Stimulated activated CD4-positive, alpha-beta T cell treated with anti-CD3 and anti-CD28 coated beads, Interleukin-1b, Interleukin-23, amount 100 ng/mL, for 1 hour (primary cell): ENCODE measurements at places on chromosomes 1 and 21.

DNA sequence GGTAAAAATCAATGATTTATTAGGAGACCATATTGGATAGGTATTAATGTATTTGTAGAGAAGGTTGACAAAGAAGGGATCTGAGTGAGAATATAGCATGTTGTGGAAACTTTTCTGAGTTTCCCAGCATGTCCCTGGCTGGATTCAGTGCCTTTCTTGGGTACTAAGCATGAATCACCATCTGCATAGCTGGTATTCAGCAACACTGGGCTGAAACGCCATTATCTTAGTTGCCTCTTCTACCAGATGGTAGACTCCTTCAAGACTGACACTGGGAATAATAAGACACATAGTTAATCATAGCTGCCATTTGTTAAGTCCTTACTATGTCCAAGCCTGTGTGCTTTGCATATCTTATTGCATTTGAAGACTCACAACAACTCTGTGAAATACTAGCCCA is 45.5 kb downstream of the ATP5PF start:
- no peak for DNase-seq

GRCh38 chr1:19528438-19528837 is 43.1 kb upstream of the CAPZB start:
- no peak for DNase-seq

GRCh38 chr1:165173409-165173808 is 183.1 kb downstream of the LMX1A start:
- no peak for DNase-seq

GRCh38 chr1:225460737-225461532 is 33.1 kb upstream of the LBR start:
- no peak for DNase-seq

DNA sequence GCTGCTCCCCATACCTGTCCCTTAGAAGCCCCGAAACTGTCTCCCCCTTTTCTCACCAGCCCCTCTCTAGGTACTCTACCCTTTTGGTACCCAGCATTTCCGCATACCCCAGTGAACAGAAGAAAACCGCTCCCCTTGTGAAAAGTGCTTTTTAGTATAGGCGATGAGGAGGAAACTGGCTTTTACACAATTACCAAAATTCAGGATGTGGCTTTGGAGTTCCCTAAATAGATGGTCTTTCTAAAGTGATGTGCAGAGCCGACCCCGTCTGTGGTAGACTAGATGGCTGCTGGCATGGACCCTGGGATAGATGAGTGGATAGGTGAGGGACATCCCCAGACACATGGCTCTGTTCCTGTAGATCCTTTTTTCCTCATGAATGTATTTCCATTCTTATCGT is 2.6 kb upstream of the PER3 start:
- no peak for DNase-seq

GRCh38 chr1:156602557-156602993 is 1.3 kb upstream of the GPATCH4 start:
- DNase-seq: no peak

DNA sequence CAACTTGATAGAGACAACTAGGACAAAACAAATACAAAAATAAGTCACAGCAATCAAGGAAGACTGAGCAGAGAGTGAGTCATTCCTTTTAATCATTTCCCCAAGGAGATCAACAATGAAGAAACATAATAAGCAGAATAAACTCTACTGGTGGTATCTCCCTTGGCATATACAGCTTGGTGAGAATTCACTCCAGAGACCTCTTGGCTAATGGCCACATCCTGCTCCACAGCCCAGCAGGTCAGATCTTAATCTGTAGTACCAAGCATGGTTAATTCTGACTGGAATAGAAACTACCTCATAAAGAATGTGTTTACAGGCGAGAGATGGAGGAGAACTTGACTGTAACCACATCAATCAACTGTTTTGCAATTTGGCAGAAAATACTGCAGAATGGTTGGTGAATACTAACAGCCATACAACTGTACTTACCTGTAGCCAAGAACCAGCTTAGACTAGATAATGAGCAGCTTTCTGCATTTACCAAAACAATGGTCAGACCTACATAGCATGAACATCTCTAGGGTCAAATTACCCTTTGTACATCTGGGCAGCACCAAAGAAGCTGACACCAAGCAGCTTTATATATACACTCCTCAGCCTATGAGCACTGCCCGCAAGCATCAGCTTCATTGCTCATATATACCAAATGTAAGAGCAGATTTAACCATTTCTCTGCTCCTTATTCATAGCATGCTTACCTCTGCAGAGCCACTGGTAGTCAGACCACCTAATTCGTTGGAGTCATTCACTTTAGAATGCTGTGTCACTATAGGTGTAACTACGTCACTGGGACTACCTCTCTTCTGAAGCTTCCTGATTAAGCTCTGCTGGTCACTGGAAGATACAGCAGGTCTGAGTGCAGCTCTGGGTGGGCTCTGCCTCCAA is 51.0 kb downstream of the KIAA0319L start:
- peak; percentile 9 for DNase-seq

DNA sequence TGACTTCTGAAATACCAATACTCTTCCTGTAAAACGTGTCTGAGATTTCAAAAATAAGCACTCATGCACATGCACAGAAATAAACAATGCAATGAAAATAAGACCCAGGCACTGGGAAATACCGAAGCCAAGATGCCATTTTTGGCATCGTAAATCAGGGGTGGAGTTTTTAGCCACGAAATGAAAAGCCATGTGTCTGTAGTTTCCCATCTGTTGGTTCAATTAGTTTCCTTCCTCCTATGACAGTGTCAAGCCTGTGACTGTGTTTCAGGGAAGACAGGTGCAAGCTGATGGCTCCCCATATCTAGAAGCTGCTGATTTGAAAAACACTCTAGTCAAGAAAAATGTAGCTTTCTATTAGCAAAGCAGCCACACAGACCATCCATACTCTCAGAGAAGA is 480.4 kb upstream of the CAMK1G start:
- DNase-seq: no peak

- peak; percentile 24 for DNase-seq
Measured at GRCh38 chr1:83999316-83999819, 436 bp upstream of the TTLL7 start.

GRCh38 chr1:226827458-226827857 is 43.0 kb upstream of the PSEN2 start:
- DNase-seq: no peak

GRCh38 chr1:224116131-224116530 is 2.2 kb downstream of the FBXO28 start:
- no peak for DNase-seq

DNA sequence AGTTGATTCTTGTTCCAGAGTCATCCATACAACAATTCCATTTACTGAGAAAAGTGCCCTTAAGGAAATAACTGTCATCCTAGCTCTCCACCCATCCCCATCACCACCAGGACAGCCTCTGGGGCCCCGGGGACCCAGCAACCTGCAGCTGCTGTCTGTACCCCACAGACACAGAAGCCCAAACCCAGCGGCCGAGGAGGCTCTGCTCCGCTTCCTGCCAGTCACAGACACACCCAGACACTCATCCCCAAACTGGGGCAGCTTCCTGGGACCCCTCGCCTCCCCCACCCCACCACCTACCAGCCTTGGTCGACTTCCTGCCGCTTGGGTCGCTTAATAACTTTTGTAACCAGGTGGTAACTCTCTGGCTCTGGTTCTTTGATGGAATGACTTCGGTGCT is 121.6 kb upstream of the SLC25A33 start:
- no peak for DNase-seq

- DNase-seq: no peak
Measured at GRCh38 chr1:44775930-44776729, 790 bp downstream of the RPS8 start.

- DNase-seq: no peak
Measured at GRCh38 chr21:44757731-44758130, 43.9 kb downstream of the UBE2G2 start.

DNA sequence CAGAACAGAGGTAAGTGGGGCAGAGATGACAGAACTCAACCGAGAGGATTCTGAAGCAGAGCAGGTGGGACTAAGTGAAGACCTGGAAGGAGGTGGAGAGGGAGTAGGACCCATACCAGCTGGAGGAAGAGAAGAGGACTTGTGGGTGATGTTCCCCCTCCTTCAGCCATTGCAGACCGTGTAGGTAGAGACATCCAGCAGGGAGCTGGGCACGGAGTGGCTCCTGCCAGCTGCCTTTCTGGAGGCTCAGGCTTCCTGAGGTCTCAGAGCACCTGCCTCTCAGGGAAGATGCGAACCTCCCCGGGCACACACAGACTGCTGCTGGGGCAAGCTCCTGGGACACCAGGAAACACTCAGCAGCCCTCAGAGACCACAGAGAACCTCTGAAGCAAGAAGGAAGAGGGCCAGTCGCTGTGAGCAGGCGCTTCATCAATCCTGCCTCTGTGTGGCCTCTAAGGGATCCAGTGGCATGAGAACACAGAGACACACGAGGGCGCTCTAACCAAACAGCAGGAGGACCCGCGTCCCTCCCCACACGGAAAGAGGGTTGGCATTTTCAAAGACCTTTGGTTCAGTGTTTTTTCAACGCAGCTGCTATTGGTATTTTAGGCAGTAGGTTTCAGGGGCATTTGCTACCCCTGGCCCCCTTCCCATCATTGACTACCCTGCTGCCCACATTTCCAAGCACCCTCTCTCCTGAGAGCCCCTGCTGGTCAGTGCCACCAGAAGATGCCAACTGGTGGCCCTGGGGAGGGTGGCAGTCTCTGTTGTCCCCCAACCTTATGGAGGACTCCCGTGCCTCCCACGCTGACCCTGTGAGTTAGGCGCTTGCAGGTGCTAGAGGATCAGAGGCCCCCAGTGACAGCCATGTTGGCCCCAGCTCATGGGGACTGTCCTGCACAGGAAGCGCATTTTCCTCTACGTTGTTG is 89.6 kb upstream of the EDN2 start:
- DNase-seq: peak; percentile 63

GRCh38 chr1:25875856-25876692 is 566 bp upstream of the PAQR7 start:
- DNase-seq: no peak

DNA sequence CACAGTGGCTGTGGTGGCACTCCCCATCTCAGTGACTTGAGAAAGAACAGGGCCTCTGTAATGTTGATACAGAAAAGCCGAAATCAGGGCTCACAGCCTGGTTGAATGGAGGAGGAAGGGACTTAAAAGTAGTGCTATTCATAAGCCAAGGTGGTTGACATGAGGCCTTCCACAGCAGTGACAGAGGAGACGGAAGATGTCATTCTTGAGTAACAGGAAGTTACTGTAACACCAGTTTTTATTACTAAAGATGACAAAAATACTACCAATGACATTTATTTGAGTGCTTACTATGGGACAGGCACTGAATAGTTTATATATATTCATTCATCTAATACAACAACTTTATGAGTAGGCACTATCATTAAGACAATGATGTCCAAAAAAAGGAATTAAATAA is 52.8 kb upstream of the GNG12 start:
- no peak for DNase-seq

GRCh38 chr21:28712411-28712810 is 280.3 kb downstream of the LTN1 start:
- no peak for DNase-seq

DNA sequence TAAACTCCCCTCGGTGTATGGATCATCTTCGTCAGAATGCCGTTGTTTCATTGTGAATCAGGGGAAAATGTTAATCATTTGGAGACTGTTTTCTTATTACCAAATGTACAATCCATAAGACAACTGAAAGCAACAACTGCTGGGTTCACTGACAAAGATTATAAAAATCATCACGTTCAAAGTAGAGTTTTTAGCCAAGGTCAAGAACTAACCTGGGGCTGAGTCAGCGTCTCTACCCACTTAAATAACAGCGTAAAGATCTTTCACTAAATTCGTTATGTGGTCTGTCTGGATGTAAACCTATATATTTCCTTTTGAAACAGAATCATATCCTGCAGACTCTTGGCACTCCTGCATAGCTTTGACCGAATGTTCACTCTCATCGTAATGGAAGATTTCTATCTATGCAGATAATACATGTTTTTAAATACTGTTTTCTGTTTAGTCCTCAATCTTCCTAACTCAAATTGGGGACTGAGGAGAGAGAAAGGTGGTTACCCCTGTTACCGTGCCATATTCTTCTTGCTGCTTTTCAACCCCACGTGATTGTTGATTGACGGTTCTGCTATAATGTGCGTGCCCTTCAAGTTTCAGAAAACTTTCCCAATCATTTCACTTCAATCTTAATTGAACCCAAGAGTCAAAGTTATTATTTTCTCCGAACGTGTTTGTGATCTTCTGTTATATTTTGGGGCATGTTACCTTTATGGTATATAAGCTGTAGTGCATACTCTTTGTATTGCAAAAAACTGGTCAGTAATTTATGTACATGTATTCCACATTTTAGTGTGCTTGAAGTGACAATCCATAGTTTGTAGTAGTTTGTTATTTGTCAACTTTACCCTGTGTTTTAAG is 15.6 kb upstream of the NCMAP start:
- no peak for DNase-seq

GRCh38 chr21:36606983-36607325 is 92.0 kb upstream of the SIM2 start:
- DNase-seq: no peak

DNA sequence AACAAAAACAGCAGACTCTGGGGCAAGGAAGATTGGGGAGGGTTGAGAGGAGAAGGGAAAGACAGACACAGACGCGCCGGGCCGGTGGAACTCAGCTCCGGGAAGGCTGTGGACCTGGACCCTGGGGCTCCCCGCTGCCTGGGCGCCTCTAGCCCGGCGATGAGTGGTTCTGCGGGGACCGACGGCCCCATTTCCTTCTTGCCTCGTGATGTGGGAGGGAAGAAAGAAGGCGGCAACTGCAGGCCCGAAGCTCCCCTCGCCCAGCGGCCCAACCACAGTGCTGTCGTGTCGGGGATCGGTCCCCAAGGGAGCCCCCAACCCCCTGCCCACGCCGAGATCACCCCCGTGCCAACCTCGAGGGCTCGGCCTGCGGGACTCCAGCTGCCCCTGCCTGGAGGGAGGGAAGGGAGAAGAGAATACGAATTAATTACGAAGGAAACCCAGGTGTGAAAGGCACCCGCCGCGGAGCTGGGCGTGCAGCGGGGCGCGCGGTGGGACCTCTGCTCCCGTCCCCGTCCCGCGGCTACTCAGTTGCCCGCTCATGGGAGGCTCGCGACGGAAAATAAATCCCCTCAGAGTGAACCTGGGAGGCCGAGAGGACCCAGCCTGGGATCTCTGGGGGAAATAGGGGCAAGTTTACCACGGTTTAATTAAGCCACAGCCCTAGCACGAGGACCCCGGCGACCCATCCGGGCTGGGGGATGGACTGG is 7.4 kb downstream of the FOXD3 start:
- no peak for DNase-seq

DNA sequence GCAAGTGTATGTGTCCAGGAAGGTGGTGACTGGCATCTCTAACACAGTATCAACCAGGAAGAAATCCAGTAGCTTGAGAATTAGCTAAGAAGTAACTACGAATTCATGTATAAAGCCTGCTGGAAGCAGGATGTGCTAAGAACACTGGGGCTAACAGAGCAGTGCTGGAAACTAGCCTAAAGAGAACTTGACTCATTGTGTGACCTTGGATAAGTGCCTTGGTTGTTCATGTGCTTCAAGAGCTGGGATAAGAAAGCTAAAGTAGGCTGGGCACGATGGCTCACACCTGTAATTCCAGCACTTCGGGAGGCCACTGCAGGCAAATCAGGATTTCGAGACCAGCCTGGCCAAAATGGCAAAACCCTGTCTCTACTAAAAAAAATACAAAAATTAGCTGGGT is 186.9 kb downstream of the RRAGC start:
- no peak for DNase-seq
